Naive thymus-derived CD8-positive, alpha-beta T cell (primary cell): ENCODE measurements at places on chromosomes 6 and 20. TPM values are rescaled to one million over a fixed set of nuclear protein-coding genes. Genes with fewer than 3 reads are reported as not detected.

- peaks cover 4% of the 10 kb centered on the region for H3K4me1 ChIP-seq
- DNase-seq = no peak
- H3K4me3 ChIP-seq = no peak overlapping the region
- peak overlapping the region; percentile 63 for H3K27ac ChIP-seq
These were observed 349.9 kb downstream of the ZFAND3 start for GRCh38 chr6:38169221-38169976.

Gene MAP3K4
- 63.8 TPM for total RNA-seq

DNA sequence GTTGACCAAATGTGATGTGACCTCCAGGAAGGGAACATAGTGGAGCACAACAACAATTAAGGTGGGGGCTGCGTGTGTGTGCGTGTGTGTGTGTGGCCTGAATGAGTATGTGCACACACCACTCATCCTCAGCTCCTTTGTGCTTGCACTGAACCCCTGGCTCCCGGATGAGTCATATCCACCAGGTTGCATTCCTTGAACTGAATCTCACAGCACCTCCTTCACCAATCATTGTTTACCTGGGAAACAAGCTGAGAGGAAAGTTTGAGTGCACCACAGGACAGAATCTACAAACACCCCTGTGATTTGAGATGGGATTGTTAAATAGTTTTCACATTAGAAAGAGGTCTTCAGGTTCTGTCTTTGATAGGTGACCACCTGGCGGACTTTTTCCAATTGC is 33.7 kb upstream of the GPR6 start:
- no peak for DNase-seq
- no peaks in the 10 kb centered on the region for H3K4me1 ChIP-seq
- H3K27ac ChIP-seq = no peak overlapping the region
- H3K36me3 ChIP-seq = no peaks in the 10 kb centered on the region
- H3K27me3 ChIP-seq = peaks cover 12% of the 10 kb centered on the region
- no peak overlapping the region for H3K4me3 ChIP-seq

- H3K27ac ChIP-seq = no peak overlapping the region
- peak; percentile 31 for DNase-seq
- H3K4me3 ChIP-seq = peak overlapping the region; percentile 88
- no peaks in the 10 kb centered on the region for H3K36me3 ChIP-seq
- peaks cover 23% of the 10 kb centered on the region for H3K4me1 ChIP-seq
These were observed 631 bp downstream of the MDGA1 start for GRCh38 chr6:37696841-37697662.

GRCh38 chr6:5058254-5058653 is 26.9 kb upstream of the PPP1R3G start:
- no peak for DNase-seq
- no peaks in the 10 kb centered on the region for H3K36me3 ChIP-seq
- H3K27ac ChIP-seq = no peak overlapping the region
- H3K4me3 ChIP-seq = no peak overlapping the region

DNA sequence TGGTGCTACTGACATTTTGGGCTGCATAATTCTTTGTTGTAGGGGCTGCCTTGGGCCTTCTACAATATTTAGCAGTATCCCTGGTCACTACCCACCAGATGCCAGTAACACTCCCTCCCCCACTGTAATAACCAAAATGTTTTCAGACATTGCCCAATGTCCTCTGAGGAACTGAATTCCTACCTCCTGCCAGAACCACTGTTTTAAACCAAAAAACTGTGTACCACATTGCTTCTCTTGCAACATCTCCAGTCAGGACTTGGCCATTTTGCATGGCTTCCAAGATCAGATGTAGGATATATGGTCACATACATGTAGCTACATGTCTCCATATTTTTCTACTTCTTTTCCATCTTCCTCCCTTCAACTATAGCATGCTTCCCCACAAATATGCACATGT is 97.4 kb upstream of the IFNGR1 start:
- DNase-seq = no peak
- peaks cover 2% of the 10 kb centered on the region for H3K4me1 ChIP-seq
- H3K27ac ChIP-seq = no peak overlapping the region
- H3K4me3 ChIP-seq = no peak overlapping the region

- H3K36me3 ChIP-seq = peaks cover 5% of the 10 kb centered on the region
- H3K27me3 ChIP-seq = no peaks in the 10 kb centered on the region
- H3K4me3 ChIP-seq = no peak overlapping the region
- H3K4me1 ChIP-seq = peaks cover 4% of the 10 kb centered on the region
- no peak for DNase-seq
- no peak overlapping the region for H3K27ac ChIP-seq
These were observed 60.4 kb downstream of the RNF144B start for GRCh38 chr6:18447552-18447951.

- no peak for DNase-seq
- peaks cover 24% of the 10 kb centered on the region for H3K4me1 ChIP-seq
- peak overlapping the region; percentile 99 for H3K4me3 ChIP-seq
These were observed 474 bp downstream of the RBM38 start for GRCh38 chr20:57391439-57392301.
